ENCODE measurements at places on chromosomes 7 and 10.

GRCh38 chr7:66418537-66418936, 210.1 kb upstream of the KCTD7 start:
- no peak for DNase-seq

- no peak for DNase-seq
Observed at GRCh38 chr7:45070254-45070642, 18.5 kb downstream of the NACAD start.

- no peak for DNase-seq
Observed at GRCh38 chr10:125823663-125824251, 411 bp downstream of the BCCIP start.

- DNase-seq: no peak
Observed at GRCh38 chr10:34290412-34291081, 524.5 kb downstream of the PARD3 start.

DNA sequence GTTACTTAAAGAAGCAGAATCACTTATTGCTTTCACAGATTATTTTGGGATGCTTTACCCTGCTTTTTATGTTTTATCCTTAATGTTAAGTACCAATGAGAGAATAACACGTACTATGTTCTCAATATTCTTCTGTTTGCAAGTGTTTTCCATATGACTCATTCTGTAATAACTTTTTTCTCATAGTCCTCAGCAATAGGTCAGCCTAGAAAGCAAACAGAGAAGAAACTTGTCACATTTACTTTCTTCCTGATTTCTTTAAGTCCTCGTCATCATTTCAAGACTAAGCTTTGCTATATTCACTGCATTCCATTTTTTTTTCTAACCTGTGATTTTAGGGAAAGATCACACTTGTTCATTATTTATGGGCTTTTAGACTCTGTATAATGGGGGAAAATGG, 6.8 kb upstream of the AGR2 start:
- no peak for DNase-seq

DNA sequence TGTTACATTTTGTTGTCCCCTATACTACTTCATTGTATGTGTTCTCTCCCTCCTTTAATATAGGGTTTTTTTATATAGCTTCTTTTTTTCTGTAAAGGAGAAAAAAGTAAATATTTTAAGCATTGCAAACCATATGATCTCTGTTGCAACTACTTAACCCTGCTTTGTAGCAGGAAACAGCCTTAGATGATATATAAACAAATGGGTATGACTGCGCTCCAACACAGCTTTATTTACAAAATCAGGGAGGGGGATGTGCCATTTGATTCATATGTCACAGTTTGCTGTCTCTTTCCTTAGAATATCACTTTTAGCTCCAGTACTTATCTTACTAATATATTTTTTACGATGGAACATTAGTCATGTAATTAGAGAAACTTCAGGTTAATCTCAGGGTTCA, 155.2 kb upstream of the GNAI1 start:
- no peak for DNase-seq

GRCh38 chr10:91227576-91227975, 7.1 kb downstream of the PCGF5 start:
- DNase-seq: no peak

- no peak for DNase-seq
Observed at GRCh38 chr7:126699707-126700106, 553.0 kb downstream of the GRM8 start.

DNA sequence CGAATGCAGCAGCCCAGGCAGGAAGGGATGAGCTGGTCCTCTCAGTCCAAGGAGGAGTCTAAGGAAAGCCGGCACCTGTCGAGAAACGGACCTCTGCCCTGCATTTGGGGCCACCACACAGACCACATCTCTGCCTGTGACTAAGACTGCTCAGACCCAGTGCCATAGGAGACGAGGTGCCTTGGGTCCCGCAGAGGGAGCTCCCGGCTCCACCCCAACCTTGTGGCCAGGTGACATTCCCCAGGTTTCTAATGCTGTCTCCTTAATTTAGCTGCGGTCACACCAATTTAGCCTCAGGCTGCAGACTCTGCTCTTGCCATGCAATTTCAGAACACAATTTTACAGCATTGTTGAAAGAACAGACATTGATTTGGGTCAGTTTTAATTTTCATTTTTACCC, 22.8 kb upstream of the CRHR2 start:
- DNase-seq: no peak

- no peak for DNase-seq
Observed at GRCh38 chr10:108862676-108863350, 1060.5 kb downstream of the XPNPEP1 start.

DNA sequence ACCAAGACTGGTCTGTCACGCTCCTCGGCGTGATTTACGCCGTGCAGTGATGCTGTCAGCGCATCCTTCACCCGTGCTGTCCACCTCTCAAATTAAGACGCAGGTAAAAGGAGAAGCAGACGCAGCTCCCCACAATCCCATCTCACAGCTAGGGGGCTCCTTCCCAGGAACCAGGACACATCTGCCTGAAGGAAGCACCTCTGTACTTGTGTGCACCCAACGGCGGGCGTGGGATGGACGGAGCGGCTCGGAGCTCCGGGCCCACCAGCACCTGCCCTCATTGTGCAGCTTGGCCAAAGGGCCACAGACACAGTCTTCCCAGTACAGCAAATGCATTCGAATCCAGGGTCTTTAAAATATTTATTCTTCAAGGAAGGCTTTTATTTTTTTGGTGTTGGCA, 55.3 kb downstream of the STK32C start:
- no peak for DNase-seq

DNA sequence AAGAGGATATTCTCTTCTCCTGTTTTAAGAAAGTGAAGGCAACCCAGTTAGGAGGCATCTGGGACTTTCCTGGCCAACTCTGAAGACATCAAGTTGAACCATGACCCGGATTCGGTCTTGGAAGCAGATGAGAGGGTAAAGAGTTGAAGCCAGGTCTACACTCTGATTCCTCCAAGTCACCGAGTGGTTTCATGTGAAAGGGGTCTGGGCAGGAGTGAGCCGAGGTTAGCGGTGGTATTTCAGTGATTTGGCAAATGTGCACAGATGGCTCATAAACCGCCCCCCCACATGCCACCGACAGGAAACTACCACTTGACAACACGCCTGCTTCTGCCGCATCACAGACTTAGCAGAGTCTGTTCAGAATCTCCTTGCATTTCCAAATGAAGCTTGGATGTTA, 11.4 kb upstream of the REPIN1 start:
- DNase-seq: no peak

DNA sequence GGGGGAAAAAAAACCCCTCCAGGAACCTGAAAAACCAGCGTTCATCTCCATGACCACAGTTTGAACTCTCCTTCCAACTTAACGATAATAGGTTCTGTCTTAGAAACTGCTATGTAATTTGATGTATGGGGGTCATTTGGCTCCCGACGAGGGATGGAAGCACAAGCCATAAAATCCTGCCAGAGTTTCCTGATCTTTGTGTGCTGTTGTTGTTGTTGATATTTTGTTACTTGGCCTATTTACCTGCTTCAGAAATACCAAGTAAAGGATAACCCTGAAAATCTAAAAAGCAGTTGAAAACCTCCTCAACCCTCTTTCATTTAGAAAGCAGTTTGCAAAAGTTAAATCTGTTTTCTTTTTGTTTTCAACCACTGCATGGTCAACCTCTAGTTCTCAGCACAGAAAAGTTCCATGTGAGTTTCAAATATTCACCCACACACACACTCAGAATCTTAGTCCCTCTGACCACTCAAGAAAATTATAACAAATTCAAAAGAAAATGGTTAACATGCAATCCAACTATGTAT, 9.3 kb upstream of the HOXA2 start:
- no peak for DNase-seq

GRCh38 chr10:96688789-96689188, 31.5 kb downstream of the PIK3AP1 start:
- DNase-seq: no peak

DNA sequence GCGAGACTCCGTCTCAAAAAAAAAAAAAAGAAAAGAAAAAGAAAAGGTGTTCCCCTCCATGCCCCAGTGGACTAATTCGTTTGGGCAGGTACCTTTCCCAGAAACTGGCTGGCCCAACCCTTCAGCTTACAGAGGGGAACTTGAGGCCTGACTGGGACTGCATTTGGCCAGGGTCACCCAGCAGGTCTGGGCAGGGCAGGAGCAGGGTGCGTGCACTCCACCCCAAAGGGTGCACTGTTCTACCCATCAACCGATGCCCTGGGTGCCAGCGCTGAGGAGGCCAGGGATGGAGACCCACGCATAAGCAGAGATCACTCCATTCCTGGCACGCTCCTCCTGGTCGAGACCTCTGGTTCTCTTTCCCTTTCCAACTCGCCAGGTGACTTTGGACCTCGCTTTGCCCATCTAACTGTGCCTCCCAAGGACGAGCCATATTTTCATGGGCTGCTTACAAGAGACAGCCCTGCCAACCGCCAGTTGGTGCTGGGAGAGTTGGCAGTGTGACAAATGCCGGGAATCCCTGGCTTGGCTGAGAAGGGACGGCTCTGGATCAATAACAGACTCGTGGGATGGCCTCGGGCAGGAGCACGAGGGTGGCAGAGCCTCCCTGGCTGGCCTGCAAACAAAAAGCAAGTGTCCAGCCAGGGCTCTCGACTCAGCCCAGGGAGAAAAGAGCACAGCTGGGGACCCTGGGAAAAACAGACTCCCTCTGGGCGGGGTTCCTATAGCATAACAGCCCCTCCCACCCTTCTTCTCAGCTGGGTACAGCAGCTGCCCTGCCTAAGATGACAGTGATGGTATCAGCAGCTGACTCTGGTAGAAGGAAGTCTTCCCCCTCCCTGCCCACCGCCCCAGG, 7.9 kb downstream of the HSPB1 start:
- peak; percentile 11 for DNase-seq

DNA sequence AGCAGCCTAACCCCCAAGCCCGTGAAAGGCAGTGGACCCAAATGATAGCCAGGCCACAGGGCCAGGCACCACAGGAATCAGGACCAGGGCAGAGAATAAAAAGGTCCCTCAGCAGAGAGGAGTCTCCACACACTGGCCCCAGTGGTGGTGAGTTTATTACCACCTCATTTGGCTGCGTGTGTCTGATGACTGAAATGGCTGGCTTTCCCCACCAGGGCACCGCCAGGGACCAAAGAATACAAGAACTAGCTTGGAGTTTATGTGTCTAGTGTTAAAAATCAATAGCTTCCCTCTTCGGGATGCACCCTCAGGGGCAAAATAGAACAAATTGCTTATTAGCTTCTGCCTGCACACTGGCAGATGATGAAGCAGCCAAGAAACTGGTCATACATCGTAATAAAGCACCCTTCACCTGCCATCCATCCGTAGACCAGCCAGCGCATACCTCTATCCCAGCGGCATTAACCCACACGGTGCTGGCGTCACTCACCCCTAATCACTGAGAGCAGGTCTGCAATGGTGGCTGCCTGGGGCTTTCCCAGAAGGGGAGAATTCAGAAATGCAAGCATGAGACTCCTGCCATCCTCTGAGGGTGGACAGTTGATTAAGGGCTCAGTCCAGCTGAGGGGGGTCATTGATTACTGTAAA, 223.7 kb upstream of the ZMIZ1 start:
- no peak for DNase-seq

DNA sequence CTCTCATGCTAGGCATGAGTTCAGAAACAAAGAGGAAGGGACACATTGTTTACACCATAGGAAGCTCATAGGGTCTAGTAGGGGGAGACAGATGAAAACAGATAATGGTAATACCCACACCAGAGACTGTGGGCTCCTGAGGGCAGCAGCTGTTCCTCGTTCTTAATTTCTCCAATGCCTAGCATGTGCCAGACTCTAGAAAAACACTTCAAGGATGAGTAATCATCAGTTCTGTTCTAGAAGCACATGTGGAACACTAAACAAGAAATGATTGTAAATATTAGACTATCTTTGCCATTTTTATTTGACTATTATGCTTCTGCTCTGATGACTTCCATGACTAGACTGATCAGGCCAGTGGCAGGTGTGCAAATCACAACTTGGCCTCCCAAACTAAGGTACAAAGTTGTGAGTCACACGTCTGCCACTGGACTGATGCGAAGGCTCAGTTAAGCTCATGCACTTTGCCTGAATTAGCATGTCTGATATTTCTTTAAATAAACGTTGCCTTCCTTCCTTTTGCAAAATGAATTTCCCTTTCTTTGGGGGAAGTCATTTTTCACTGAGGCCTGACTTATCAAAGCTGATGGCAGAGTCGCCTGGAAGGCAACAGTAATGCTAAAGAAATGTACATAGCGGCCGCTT, 89.2 kb upstream of the FGL2 start:
- no peak for DNase-seq

DNA sequence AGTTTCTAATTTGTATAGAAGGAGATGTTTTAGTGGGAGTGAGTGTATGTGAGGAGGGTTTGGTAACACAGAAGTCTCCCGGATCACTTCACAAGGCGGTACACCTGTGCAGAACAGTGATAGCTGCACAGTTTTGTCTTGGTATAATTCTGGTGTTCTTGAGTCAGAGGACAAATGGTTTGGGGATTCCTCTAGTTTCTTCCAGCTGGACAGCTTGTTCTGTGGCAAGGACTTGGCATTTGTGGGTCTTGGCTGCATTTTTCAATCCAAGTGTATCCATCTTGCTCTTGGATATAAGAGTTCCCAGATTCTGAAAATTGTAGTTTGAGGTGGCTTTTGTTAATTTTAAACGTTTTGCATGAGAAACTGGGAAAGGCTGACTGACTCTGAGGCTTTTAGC, 135.7 kb downstream of the AHR start:
- no peak for DNase-seq

DNA sequence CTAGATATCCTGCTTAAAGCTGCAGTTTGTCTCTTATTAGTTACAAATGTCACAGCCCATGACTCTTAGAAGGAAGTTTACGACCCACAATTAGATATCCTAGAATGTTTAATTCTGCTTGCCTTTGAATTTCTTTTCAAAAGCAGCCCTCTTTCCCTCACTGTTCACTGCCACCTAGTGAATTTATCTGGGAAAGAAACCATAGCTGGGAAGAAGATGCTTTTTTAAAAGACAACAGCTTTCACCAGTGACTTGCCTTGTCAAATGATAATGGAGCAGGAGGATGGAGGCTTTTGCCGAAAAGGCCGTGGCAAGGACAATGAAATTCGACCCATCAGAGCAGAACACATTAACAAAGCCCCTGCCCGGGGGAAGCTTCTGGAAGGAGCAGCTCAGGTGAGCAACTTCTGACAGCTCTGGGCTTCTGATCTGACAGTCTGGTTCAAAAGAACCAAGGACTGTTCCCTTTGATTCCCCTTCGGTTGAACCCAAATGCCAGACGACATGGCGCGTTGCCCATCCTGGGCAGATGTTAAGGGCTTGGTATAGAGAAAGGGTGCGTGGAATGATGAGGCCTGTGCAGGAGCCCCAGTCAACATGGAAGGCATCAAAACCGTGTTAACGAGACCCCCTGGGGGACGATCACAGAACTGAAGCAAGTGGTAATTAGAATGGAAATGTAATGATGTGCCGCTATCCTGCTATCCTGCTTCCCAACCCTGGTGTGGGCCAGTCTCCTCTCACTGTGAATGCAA, 236.8 kb downstream of the FRMD4A start:
- DNase-seq: peak; percentile 21

- no peak for DNase-seq
Observed at GRCh38 chr7:104416866-104417393, 88.5 kb downstream of the LHFPL3 start.

DNA sequence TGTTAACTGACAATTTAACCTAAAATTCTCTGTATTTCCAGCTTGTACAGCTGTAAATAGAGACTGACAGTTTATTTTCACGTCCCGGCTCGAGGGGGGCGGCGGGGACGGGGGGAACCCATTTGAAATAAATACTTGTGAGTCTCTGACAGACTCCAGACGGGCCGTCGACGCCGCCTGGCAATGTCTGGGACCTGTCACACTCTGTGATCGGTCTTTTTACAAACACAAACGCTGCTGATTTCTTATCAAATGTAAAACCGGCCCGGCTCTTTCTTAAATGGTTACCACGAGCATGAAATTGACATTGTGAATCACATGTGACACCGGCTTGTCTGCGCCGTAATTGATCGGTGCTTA, 57.0 kb downstream of the UNCX start:
- peak; percentile 38 for DNase-seq

All from NCI-H748 treated with DMSO at 0.1 percent for 48 hours (cell line).